ENCODE measurements at places on chromosomes 11 and 22.

DNA sequence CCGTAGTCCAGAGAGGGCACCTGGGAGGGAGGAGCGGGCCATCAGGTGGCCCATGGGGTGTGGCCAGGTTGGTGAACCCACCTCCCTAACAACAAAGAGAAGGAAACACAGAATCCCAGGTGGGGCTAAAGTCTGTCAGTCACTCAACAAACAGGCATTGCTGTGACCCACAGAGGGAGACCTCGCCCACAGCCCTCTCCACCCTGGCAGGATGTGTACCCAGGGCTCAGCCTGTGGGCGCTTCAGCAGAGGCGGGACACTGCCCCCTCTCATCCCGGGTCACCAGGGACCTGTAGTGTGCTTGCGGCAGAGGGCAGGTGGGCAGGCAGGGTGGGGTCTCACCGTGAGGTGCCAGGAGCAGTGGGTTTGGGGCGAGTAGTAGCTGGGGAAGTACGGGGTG, 25.1 kb downstream of the TMPRSS6 start:
- DNase-seq, result no peak

DNA sequence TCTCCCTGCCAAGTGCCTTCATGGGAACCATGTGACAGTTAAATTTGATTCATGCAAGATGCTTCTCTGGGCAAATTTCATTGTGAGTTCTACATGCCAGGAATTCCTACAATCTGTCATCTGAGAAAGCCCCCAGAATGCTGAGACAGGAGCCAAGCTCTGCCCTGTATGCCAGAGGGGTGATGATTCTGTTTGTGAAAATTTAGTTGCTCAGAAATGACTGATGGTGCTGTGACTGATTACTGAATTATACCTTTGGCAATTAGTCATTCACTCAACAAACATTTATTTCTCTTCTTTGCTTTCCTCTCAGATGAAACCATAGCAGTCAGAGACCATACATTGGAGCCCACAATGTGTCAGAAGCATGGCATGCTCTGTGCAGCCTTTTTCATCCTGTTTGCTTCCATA, 69.0 kb upstream of the ZBED5 start:
- DNase-seq, result no peak

- DNase-seq, result no peak
Measured at GRCh38 chr11:122491509-122491908, 164.0 kb upstream of the UBASH3B start.

- DNase-seq, result no peak
Measured at GRCh38 chr22:17641269-17641668, 2.7 kb downstream of the BCL2L13 start.

Measured in brain (organoid and tissue), 16 donors.